ENCODE measurements at places on chromosomes 7 and 10.

- DNase-seq: no peak
These were observed 71.7 kb downstream of the LYZL2 start for GRCh38 chr10:30557884-30558283.

GRCh38 chr10:103542764-103543616 lies 49.5 kb downstream of the NEURL1 start:
- no peak for DNase-seq

- DNase-seq: no peak
These were observed 9.7 kb downstream of the ABLIM1 start for GRCh38 chr10:114648368-114648767.

- DNase-seq: no peak
These were observed 160.9 kb downstream of the LRRC4 start for GRCh38 chr7:127870231-127870907.

- DNase-seq: no peak
These were observed 22.4 kb downstream of the PRSS2 start for GRCh38 chr7:142793156-142793555.

GRCh38 chr7:130732980-130733930 lies 752 bp downstream of the KLF14 start:
- DNase-seq: no peak

- no peak for DNase-seq
These were observed 73.0 kb upstream of the LRRTM3 start for GRCh38 chr10:66852811-66853210.

DNA sequence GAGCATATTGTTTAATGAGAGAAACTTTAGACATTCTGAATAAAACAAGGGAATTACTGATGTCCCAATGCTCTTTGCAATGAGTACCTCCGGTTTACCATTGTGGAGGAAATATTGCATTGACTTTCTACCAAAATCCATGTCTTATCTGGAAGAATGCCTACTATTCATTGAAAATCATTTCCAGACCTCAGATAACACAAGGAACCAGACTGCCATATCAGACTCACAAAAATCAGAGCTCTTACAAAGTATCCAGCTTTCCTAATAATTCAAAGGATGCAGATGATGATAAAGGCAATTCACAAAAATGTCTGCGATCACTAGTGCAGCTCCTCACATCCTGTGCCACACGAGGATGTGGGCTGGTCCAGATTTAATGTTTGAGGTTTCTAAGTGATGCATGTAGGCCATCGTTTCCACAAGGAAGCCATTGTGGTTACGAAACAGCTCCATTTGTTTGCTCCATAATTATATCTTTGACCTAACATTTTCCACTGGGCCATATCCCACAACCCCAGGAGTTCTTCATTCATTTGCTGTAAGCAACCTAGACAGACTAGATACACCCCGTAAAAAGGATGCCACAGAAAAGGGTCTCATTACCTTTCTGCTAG lies 831.1 kb upstream of the C7orf33 start:
- no peak for DNase-seq

GRCh38 chr10:8084799-8085198 lies 30.3 kb downstream of the GATA3 start:
- no peak for DNase-seq

DNA sequence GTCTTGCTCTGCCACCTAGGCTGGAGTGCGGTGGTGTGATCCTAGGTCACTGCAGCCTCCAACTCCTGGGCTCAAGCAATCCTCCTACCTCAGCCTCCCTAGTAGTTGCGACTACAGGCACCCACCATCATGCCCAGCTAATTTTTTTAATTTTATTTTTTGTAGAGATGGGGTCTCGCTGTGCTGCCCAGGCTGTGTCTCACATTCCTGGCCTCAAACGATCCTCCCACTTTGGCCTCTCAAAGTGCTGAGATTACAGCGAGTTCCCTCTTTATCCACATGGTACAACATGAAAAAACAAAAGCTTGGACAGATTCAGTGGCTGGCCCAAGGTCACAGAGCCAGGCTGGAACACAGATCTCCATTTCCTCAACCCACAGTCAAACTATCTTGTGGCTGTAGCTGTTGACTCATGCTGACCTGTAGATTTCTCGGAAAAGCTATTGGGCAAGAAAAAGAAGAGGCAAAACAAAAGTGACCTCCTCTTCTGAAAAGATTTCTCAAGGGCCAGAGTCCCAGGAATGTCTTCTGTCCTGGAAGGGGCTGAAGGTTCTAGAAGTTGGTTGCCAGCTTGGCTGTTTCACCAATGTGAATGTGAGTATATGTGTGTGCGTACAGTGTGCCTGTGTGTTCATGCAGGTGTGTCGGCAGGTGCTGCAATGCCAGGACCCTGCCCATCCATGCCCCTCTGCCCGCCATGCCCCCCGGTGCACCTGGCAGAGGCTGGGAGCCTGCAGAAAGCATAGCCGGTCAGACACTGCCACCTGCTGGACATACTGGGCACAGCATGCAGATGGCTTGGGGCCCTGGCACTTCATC lies 28.4 kb downstream of the TMEM130 start:
- peak; percentile 41 for DNase-seq
